ENCODE measurements at places on chromosomes 7 and 10.

GRCh38 chr7:129783584-129783919 lies 169.2 kb downstream of the UBE2H start:
- no peak for DNase-seq

DNA sequence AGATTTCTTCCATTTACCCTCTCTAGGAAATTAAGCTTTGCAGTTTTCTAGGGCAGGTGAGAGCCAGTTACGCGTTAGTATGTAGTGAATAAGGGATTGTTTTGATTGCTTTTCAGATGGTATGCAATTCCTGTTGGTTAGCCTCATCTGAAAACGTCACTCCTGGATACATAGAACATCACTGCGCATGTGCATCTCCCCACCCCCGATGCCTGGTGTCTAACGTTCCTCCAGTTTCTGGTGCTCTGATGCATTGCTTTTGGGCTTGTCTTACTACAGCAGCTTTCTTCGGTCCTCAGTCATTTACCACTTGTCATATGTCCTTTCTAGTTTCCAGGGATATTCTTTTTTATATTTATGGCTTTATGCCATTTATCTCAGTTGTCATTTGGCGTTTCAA lies 22.5 kb downstream of the MLLT10 start:
- DNase-seq: no peak

- no peak for DNase-seq
Observed at GRCh38 chr7:134804854-134805253, 25.4 kb downstream of the CALD1 start.

DNA sequence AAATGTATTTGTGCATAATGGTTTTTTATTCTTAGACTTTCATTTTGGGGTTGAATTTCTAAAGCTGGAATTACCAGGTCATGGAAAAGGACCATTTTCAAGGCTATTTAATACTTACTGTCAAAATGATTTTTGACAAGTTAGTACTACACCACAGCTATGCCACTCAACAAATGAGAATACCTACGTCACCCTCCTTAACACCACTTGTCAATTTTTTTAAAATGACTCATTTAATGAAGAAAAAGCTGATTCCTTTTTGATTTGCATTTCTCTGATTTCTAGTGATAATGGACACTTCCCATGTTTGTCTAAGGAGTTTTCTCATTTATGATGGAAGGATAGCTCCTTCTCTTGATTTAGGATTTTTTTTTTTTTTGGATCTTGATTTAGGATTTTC lies 63.3 kb downstream of the VSTM4 start:
- DNase-seq: no peak

GRCh38 chr7:15750727-15751126 lies 64.2 kb upstream of the MEOX2 start:
- no peak for DNase-seq

DNA sequence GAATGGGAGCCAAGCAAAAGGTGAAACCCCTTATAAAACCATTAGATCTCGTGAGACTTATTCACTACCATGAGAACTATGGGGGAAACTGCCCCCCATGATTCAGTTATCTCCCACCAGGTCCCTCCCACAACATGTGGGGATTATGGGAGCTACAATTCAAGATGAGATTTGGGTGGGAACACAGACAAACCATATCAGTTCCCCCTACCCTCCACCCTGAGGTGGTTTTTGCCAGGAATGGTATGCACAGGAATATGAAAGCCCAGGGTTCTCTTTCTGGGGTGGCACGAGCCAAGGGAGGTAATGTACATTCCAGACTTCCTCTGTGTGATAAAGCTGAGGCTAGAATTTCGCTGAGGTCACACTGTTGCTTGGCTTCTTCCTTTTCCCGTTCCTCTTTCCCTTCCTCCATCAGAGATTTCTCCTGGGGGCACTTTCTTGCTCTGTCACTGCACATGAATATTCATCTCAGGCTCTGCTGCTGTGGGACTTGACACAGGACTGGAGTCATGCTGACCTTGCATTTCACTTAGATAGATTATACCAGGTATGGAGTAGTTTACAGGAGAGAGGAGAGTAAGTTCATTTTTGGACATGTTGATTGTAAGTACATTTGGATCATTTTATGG lies 347.0 kb upstream of the MTPN start:
- no peak for DNase-seq

GRCh38 chr7:76358011-76358480 lies 745 bp downstream of the YWHAG start:
- no peak for DNase-seq

GRCh38 chr10:70747192-70747965 lies 37.8 kb downstream of the TBATA start:
- DNase-seq: no peak

DNA sequence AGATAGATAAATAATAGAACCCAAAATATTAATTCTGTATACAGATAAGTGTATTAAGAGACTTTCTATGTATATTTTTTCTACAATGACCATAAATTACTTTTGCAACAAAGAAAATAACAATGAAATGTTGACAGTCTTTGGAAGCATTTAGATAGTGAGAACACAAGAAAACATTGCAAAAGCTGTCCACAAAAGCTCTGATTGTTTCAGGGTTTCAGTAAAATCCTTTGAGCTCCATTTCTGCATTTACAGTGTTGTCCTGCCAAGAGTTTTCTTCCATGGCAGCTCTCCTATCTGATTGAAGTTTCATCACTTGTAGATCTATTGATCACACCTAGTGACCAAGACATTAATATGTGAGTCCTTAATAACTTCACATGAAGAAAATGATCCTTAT lies 321.8 kb downstream of the GPR37 start:
- DNase-seq: no peak

- no peak for DNase-seq
Observed at GRCh38 chr7:30598121-30598876, 3.6 kb downstream of the GARS1 start.

DNA sequence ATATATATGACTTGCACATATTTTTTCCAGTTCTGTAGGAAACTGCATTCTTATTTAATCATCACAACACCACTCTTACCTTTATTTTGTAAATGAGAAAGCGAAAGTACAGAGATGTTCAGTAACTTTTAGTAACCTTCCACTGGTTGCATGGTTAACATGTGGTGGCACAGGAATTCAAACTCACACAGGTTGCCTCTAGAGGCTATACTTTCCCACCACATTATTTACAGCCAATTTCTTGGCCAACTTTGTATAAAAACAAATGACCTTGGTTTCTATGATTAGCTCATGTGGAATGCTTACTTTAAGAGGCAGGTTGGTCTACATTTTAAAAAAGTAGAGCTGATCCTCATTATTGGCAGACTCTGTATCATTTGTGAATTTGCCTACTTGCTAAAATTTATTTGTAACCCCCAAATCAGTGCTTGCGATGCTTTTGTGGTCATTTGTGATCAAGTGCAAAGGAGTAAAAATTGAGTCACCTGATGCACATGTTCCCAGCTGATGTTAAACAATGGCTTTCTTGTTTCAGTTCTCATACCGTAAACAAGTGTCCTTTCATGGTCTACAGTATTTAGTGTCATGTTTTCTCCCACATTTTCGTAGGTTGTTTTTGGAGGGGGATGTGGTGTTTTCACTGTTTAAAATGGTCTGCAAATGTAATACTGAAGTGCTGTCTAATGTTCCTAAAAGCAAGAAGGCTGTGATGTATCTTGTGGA lies 14.8 kb downstream of the BBS9 start:
- DNase-seq: no peak

GRCh38 chr7:121160150-121161008 lies 168.4 kb upstream of the WNT16 start:
- no peak for DNase-seq

DNA sequence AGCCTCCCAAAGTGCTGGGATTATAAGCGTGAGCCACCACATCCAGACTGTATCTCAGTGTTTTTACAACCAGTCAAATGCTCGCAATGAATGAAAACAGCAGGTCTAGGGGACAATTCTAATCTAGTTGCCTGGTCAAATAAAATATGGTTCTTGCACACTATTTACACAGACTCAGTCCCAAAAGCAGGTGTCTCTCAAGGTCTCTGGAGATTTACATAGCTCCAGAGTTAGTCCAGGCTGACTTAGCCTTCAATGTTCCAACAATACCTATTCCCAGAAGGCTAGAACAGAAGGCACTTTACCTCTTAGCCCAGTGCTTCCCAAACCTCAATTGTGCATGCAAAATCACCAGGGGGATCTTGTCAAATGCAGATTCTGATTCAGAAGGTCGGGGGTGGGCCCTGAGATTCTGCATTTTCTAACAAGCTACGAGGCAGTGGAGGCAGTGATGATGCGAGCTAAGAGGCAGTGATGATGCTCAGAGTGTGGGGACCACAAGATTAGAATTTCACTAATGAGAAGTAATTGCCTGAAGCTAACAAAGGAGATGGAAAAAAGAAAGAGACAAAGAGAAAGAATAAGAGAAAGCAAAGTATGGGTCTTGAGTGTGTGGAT lies 6.4 kb downstream of the KIAA1549 start:
- DNase-seq: no peak

DNA sequence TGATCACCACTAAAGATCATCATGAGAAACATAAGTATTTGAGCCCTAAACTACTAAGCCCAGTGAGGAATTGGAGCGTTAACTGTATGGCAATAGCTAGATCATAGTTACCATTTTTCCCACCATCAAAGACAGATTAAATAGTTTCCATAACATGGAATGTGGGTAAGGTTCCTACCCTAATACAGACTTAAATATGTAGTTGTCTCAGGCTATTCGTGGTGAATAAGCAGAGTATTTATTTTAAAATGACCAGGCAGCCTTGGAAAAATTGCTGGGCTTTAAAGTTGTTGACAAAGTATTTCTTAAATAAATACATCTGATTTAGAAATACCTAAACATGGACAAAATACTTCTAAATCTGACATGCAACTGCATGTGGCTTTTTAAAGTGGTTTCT lies 106.8 kb downstream of the NT5C2 start:
- DNase-seq: no peak

DNA sequence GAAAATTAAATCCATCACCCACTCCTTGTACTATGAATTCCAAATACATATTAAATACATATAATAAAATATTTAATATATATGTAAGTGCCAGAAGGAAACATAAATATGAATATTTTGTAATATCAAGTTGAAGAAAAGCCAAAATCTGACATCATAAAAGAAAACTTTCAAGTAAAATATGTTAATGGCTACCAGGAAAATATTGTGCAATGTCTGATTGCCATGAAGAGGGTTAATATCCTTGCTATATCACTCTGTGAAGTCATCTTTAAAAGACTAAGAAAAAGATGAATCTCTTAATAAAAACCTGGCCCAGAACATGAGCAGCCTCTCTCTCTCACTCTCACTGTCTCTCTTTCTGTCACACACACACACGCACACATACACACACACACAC lies 130.2 kb downstream of the EGFR start:
- DNase-seq: no peak

- no peak for DNase-seq
Observed at GRCh38 chr7:131369354-131369753, 41.7 kb downstream of the MKLN1 start.

- DNase-seq: no peak
Observed at GRCh38 chr7:80869106-80869784, 49.6 kb downstream of the SEMA3C start.

DNA sequence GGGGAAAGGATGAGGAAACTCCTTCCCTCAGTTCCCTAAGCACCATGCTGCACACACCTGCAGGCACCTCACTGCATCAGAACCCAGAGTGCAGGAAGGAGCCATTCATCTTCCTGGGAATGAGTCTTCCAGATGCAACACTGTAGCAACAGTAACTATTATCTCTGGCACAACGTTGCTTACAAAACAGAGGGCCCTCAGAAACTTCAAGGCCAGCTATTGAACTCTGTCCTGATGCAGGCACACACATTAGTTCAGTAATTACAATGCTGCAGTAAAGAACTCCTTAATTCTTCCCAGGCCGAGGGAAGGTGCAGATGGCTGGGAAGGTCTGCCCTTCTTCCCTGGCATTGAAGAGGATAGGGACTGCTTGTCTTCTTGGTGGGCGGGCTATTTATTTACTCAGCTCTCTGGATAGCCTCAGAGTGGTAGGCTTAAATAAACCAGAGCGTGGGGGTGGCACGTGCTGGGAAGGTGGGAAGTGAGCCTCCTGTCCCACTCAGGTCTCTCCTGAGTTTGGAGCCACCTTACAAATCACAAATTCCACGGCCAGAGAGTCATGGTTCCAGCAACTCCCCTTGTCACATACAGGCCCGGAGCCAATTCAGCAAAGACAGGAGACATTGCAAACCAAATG lies 125.1 kb upstream of the JCAD start:
- no peak for DNase-seq

GRCh38 chr7:118076564-118076963 lies 107.4 kb upstream of the LSM8 start:
- DNase-seq: no peak

DNA sequence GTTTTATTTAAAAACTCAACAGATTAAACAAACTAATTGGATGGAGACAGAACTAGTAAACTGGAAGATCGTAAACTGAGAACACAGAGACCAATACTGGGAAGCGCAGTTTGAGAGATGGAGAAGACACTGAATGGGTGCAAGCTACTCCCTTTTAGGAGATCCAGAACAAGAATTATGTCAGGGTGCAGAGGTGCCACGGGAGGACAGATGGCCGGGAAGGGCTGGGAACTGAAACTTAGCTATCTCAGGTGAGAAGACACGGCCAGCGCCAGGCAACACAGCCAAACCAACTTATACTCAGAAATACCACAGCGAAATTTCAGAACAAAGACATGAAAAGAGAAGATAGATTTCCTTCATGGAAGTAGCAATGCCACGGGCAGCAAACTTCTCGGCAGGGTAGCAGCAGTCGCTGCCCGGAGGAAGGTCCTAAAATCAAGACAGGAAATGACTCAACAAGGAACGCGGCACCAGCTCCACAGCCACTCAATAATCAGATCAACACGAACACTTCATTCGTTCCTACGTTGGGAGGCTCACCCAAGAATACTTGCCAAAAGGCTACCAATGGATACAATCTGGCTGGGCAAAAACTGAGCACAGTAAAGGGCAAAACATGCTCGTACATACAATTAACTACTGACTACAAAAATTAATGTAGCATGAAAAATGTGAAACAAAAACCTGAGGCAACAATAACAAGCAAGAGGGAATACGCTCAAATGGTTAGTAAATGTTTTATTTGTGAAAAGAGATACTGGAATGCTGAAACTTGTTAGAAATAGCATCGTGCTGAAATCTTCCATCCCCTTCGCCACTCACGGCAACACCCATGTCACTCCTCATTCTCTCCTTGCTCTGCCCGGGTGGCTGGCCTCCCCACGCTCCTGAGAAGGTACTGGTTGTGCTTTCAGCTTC lies 2.2 kb upstream of the LRRC27 start:
- DNase-seq: no peak

DNA sequence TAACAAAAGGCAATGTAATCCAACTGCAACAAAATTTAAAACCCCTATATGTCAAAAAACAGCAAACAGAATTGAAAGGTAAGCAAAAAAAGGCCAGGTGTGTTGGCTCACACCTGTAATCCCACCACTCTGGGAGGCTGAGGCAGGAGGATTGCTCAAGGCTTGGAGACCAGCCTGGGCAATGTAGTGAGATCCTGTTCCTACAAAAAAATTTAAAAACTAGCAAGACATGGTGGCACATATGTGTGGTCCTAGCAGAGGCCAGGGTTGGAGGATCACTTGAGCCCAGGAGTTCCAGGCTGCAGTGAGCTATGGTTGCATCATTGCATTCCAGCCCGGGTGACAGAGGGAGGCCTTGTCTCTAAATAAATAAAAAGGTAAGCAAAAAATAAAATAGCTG lies 212.1 kb upstream of the KLF14 start:
- DNase-seq: no peak
